CD4-positive, CD25-positive, alpha-beta regulatory T cell (primary cell): ENCODE measurements at places on chromosomes 5 and 9.
A peak's percentile ranks its signal among the peaks of the same experiment; 100 is the strongest.

DNA sequence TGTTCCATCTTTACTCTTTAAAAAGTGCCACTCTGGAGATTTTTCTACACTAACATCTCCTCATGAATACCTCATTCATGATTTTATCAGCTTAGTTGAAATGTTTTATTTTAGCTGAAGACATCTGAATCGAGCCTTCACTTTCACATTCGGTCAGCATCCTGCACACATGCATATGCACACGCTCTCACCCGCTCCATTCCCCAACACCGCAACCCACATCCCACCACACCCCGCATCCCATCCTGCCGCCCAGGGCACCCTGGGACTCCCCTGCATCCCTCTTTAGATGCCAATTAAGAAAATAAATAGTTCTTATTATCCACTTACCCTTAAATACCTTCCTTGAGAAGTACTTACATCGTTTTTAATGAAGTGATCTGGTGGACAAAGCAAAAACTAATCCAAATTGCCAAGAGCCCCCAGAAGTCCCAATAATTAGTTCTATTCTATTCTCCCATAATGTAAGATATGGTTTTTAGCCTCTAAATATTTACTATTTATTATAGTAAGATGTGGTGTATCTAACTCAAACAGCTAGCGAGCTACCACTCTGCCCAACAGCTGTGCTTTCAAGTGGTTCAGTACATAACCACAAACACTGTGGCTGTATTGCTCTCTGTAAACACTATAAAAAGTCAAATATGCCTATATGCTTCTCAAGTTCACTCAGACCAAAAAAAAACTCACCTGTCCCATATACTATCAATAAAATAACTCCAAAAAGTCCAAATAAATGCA, 38.2 kb downstream of the GZMK start:
- DNase-seq = peak; percentile 91

DNA sequence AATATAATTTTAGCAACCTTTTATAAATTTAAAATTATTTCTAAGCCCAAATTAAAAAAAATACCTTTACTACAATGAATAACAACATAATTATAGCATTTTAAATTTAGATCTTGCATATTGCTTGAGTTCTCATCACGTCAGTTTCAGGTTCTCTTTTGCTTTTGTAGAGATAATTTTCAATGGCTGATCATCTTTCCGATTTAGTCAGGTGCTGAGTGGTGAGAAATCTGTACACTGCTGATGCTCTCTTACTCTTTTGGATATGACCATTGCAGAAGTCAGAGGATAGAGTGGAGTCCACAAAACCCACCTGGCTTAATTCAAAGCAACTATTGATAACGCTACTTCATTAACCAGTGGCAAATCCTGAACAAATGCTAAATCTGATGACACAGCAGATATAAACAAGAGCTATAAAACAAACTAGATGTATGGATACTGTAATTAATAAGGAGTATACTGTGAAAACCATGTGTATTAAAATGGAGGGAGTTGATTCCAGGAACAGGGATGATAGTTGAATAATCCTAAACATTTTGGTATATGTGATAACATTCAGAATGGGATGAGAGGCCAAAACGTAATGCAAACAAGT, 394.8 kb downstream of the CSNK1G3 start:
- DNase-seq = no peak

DNA sequence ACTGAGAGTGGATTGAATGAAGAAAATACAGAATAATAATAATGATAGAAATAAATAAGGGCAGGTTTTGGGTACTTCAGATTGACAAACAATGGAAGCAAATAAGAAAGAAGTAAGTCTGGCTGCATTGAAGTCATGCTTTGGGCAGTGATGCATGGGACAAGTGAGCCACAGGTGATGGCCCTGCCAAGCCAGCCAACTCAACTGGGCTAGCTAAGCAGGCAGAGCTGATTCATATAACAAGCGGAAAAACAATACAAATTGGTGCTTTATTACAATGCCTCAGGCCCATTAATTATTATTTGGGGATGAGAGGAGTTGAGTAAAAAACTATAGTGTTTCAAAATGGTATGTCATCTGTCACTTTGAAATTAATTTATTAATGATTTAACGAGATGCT, 502.0 kb downstream of the CDH12 start:
- no peak for DNase-seq

- DNase-seq = no peak
These were observed 488.7 kb upstream of the CYLC2 start for GRCh38 chr9:102506406-102506805.

GRCh38 chr5:160436017-160436416, 14.4 kb downstream of the PTTG1 start:
- DNase-seq = no peak

DNA sequence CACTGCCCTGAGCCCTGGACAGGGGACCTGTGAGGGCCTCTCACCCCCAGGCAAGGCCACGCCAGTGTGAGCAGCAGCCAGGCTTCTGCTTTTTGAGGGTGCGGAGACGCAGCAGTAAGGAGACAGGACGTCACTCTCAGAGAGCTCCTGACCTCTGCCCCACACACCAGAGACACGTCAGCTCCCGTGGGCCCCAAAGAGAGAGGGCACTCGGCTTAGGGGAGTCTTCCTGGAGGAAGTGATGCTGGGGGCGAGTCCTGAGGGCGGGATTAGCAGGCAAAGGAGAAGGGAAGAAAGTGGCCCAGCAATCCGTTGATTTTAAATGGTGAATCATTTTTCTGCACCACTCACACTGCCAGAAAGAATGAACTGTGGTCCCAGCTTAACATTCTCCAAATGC, 24.0 kb upstream of the SLC9A3 start:
- no peak for DNase-seq

DNA sequence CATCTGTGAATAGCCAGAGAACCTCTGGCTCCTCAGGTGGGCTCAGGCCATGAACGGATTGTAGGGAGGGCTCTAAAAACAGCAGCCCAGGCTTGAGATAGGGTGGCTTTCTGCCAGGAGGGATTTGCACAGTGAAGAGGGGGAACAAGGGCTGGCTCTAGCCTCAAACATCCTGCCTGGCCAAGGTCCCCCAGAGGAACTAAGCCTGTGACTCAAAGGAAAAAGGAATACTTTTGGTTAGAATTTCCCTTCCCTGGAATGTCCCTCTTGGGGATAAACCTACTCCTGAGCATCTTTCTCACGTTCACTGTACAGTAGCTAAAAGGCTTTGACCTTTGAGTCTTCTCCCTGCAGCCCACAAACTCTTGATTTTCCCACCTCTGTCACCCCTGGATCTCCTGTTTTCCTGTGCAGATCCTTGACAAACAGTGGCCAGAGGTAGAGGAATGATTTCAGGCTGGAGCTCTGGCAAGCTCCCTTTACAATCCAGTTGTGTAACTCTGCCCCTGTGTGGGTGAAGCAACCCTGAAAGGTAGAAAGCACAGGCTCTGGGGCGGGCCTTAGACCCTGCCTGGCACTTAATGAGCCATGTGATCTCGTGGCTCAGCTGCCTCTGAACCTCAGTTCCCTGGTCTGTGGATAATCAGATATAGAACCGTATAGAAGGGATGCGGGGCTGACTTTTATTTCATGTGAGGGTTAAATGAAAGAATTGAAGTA, 17.4 kb downstream of the SEC61B start:
- no peak for DNase-seq
